ENCODE measurements at places on chromosomes 2 and 18. TPM values are rescaled to one million over a fixed set of nuclear protein-coding genes. Genes with fewer than 3 reads are reported as not detected.

DNA sequence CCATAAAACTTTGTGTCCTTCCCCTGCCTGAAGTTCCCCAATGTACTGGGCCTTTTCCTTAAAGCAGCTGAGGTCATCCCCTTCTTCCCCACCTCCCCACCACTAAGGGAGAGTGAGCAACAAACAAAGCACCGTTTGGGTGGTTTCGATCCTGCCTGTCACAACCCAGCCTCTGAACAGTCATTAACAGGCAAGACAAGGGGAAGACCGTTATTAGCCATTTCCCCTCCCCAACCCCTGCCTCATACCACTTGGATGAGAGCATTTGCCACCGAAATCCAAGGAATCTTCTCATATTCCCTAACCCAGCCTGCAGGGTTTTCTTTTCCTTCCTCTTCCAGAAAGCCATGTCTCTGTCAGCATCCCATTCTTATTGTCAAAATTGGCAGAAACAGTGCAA lies 65.6 kb downstream of the STRADB start:
- no peak overlapping the region for H3K4me3 ChIP-seq
- DNase-seq = no peak
- H3K36me3 ChIP-seq = no peaks in the 10 kb centered on the region

GRCh38 chr2:149021271-149021719 lies 17.2 kb upstream of the LYPD6B start:
- H3K4me1 ChIP-seq = peaks cover 12% of the 10 kb centered on the region
- H3K27ac ChIP-seq = no peak overlapping the region
- H3K27me3 ChIP-seq = no peaks in the 10 kb centered on the region
- no peak for DNase-seq

DNA sequence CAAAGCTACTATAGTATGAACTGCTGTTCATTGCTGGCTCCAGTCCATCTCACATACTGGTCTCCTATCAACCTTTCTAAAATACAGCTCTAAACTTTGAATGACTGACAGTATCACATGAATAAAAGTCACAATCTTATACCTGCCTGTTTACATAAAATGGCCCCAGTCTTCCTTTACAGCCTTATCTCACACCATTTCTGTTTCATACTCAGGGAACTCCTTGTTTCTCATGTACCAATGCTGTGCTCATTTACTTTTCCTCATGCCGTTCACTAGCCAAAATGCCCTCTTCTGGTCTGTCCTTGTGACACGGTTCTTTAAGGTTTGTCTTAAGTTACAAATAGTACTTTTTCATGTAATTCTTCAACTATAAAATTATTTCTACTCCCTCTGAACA lies 6.2 kb downstream of the ATP5MC3 start:
- DNase-seq = no peak
- no peaks in the 10 kb centered on the region for H3K27me3 ChIP-seq
- H3K4me1 ChIP-seq = peaks cover 2% of the 10 kb centered on the region
- H3K36me3 ChIP-seq = peaks cover 4% of the 10 kb centered on the region
- H3K4me3 ChIP-seq = no peak overlapping the region
- no peak overlapping the region for H3K27ac ChIP-seq

DNA sequence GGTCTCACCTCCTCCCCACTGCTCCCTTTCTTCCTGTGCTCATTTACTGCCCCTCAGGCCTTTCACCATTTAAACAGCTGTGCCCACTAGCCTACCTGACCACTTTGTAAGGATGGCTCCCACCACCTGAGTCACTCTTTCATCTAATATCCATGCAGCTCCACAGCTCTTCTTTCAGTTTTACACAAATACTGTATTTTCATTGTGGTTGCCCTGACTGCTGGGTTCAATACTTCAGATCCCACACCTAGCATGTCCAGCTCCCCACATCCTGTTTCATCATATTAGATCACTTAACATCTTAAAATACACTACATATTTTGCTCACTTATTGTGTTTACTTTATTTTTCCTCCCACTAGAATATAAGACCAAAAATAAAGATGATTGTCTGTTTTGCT lies 1110.6 kb downstream of the TSN start:
- H3K4me1 ChIP-seq = no peaks in the 10 kb centered on the region
- no peaks in the 10 kb centered on the region for H3K27me3 ChIP-seq
- no peak for DNase-seq
- H3K4me3 ChIP-seq = no peak overlapping the region

DNA sequence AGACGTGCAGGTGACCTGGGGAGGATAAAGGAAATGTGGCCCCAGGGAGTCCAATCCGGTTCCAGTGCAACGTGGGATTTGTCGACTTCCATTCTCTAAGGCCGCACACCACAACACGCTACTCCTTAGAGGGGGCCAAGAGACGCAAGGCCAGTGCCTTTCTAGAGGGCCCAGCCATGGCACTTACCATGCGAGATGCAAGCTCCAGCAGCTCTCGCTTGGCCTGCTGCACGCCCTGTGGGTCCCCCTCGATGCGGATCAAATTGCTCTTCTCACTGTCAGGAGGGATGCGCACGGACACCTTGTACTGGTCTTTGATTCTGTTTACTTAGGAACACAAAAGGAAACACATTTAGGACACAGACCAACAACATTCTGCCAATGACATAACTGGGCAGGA lies 61.2 kb downstream of the ANO7 start:
- no peaks in the 10 kb centered on the region for H3K27me3 ChIP-seq
- H3K4me3 ChIP-seq = no peak overlapping the region
- DNase-seq = no peak
- H3K27ac ChIP-seq = no peak overlapping the region

DNA sequence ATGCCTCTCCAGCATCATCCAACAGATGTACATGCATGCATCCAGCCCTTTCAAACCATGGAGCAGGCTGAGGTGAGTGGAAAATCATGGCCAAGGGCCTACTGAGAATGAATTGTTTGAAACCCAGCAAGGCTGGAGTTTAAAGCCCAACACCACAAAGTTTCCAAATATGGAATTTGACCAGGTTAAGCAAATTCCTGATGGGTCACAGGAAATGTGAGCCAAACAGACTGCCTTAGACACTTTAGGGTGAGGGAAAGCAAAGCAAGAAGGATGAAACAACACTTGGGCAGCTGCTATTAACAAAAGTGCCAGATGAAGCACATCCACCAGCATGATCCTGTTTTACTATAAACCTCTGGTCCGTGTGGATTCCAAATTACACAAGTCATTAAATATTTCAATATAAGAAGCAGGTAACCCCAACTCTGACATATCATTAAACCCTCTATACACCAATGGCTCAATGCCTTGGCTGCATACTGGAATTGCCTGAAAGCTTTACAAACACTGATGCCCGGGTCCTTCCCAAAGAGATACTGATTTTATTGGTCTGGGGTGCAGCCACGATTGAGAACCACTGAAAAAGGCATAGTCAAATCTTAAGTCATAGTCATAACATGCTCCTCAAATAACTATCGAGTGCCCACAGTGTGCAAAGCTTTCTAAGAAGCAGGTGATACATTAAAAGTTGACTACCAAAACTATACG lies 9.1 kb downstream of the KLF7 start:
- DNase-seq = no peak
- no peaks in the 10 kb centered on the region for H3K27me3 ChIP-seq
- no peak overlapping the region for H3K27ac ChIP-seq
- H3K4me1 ChIP-seq = peaks cover 15% of the 10 kb centered on the region

GALNT14 gene
- 2.2 TPM for polyA plus RNA-seq

SPEG gene
- 15.7 TPM for polyA plus RNA-seq
